H7 (cell line): ENCODE measurements at places on chromosomes 5 and 9. TPM values are rescaled to one million over a fixed set of nuclear protein-coding genes. Genes with fewer than 3 reads are reported as not detected.

DNA sequence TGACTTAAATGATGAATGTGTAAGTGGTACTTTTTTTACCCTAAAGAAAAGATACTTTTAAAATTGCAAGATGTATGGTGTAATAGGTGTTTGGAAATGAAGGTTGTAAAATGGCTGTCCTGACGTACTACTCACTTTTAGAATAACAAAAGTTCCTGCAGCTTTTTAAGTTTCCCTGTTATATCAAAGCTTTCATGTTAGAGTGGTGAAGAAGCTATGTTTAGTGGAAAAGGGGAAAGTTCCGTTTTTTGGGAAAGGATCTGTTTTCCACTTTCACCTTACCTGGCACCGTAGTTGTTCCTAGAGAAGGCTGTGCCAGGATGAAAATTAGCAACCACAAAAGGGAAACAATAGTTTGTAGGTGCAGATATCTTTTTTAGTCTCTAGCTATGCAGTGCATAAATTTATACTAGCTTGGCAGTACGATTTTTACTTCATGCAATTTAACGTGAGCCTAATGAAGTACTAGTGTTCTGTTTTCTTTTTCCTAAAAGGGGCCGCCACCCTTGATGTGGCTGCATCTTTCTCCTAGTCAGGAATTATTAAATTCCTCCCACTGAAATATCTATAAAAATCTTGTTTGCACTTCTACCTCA lies 1.3 kb downstream of the TNPO1 start:
- DNase-seq, result no peak

GRCh38 chr5:111755942-111756381 lies 1.0 kb downstream of the NREP start:
- DNase-seq, result no peak

- peak; percentile 87 for DNase-seq
These were observed at the start of gene PCAT7 for GRCh38 chr9:94554439-94555331. TSS of gene PCAT7 (plus strand) at chr9:94555083.

INSL6 gene
- not detected in 2 replicates for total RNA-seq

FSD1L gene
- 2.3 and 2.5 TPM in 2 replicates for total RNA-seq
